ENCODE measurements at places on chromosomes 13 and 19. TPM values are rescaled to one million over a fixed set of nuclear protein-coding genes. Genes with fewer than 3 reads are reported as not detected.

Gene EPSTI1
- total RNA-seq = 1.6 TPM

Gene PLK5
- not detected for total RNA-seq

Gene C19orf38
- total RNA-seq = 4.2 TPM

Gene SYCN
- not detected for total RNA-seq

Gene ZNF99
- under 0.01 TPM for total RNA-seq

Gene DMWD
- total RNA-seq = 20.4 TPM

Gene DIAPH3
- total RNA-seq = 3.7 TPM

Gene MKNK2
- total RNA-seq = 32.4 TPM

All from skeletal muscle tissue (tissue), 5 donors.